GM12878 (cell line): ENCODE measurements at places on chromosomes 3 and 15. TPM values are rescaled to one million over a fixed set of nuclear protein-coding genes. Genes with fewer than 3 reads are reported as not detected.

PSMD6 gene
- polyA plus RNA-seq, result 196 and 205 TPM in 2 replicates

DNA sequence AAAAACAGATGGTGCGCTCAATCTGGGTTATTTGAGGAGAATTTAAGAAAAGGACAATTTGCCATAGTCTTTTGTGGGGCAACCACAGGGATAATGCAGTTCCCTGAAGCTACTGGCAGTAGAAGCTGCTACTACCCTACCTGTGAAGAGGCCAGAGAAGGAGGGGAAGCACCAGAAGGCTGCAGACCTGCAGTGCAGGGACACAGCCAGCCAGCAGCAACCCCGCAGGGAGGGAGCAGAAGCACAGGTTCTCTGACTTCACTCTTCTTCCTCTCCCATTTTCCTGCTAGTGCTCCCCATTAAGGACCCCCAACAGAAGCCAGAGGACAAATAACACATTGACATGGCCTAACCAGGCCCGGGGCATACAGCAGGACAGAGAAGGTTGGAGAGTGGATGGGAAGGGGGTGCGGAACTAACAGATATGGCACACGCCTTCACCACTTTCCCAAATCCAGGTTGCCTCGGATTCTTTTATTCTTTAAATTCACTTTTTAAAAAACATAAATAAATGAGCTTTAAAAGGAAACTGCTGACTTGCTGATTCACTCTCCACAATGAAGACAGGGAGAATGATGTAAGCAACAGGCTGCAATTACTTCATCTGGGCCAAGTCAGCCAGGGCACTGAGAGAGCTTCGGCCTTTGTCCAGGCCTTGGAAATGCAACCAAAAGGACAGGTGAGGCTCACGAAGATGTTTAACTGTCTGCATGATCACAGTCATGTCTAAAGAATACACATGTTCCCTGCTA lies 30.1 kb downstream of the POPDC2 start:
- H3K27me3 ChIP-seq, result no peaks in the 10 kb centered on the region
- H3K4me1 ChIP-seq, result peaks cover 44% of the 10 kb centered on the region
- H3K4me3 ChIP-seq, result no peak overlapping the region
- DNase-seq, result no peak

KLF13 gene
- polyA plus RNA-seq, result 22.3 and 24.4 TPM in 2 replicates

DNA sequence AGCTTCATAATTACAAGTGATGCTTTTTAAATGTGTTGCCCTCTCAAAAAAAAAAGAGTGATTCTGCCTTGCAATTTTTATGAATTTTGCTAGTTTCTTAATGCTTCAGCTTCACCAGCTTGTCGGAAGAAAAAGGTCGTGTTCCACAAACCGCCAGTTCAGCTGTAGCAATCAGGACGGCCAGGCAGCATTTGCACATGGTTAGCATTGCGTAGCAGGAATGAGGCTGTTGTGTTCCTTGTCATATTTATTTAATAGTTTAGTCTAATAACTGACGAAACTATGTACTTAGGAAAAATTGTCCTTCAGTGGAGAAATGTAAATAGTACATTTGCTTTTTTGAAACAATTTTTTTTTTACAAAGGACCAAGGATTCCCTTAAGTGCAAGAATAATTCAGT lies 64.9 kb upstream of the SELENOK start:
- no peak overlapping the region for H3K27ac ChIP-seq
- DNase-seq, result no peak
- H3K36me3 ChIP-seq, result no peaks in the 10 kb centered on the region
- H3K4me3 ChIP-seq, result no peak overlapping the region

DNA sequence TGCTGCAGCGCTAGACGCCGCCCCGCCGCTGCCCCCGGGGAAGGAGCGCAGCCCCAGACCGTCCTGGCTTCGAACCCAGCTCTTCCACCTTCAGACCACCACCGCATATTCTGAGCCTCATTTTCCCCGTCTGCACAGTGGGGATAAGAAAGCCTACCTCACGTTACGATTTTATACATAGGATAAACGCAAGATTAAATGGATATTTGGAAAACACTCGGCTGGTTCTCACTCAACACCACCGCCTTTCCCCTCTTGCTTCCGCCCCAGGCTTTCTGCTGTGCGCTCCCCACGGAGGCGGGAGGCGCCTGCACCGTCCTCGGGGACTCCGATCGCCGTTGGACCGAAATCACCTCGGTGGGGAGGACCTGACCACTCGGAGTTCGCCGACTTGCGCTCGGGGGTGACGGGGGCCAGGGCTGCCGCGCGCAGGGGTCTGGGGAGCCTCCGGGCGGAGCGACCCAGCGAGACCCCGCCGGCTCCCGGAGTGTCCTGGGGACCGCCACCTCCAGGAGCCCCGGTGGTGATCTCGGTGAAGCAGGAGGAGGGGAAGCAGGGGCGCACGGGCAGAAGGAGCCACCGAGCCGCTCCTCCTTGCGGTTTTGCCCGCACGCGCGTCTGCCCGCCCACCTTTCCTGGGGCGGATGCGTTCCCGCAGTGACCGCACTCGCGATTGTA lies 4.0 kb downstream of the FBXL22 start:
- H3K27ac ChIP-seq, result peak overlapping the region; percentile 78
- H3K4me3 ChIP-seq, result peak overlapping the region; percentile 87
- H3K36me3 ChIP-seq, result no peaks in the 10 kb centered on the region; the same call in 1 of the 2 replicates

GRCh38 chr3:107985496-107985895 lies 105.3 kb downstream of the CD47 start:
- H3K4me3 ChIP-seq, result no peak overlapping the region
- no peaks in the 10 kb centered on the region for H3K36me3 ChIP-seq
- H3K4me1 ChIP-seq, result no peaks in the 10 kb centered on the region
- peak; percentile 13 for DNase-seq

C15orf62 gene
- 0.27 and 0.50 TPM in 2 replicates for polyA plus RNA-seq
